Activated naive CD4-positive, alpha-beta T cell treated with anti-CD3 and anti-CD28 coated beads, Interleukin-2, amount 50 U/mL, for 16 hours (primary cell): ENCODE measurements at places on chromosomes 6 and 20.

GRCh38 chr6:14506656-14507246, 389.2 kb downstream of the CD83 start:
- no peak for DNase-seq

- no peak for DNase-seq
Observed at GRCh38 chr20:3782597-3782996, 1.3 kb upstream of the SPEF1 start.

DNA sequence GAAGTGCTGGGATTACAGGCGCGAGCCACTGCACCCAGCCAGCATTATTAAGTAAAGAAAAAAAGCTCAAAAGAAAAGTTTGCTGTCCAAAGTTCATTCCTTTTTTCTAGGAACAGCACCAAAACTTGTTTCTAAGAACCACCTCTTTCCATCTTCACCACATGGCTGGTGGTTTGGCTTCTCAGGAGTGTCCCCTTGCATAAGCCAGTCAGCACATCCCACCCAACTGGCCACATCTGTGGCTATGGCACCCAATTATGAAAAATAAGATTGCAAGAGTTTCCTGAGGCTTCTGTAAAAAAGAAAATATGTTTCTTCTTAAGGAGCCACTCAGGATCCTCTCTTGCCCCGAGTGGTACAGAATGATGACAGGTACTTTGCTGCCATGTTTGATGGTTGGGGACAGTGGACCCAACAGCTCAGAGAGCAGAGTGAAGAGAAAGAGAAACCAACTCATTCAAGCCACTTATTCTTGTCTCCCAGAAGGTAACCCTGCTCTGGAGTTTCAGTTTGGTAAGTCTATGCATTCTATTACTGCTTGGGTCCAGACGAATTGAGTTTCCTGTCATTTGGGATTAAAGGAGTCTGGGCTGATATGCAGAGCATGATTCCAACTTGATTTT, 65.3 kb downstream of the PSMB1 start:
- no peak for DNase-seq

DNA sequence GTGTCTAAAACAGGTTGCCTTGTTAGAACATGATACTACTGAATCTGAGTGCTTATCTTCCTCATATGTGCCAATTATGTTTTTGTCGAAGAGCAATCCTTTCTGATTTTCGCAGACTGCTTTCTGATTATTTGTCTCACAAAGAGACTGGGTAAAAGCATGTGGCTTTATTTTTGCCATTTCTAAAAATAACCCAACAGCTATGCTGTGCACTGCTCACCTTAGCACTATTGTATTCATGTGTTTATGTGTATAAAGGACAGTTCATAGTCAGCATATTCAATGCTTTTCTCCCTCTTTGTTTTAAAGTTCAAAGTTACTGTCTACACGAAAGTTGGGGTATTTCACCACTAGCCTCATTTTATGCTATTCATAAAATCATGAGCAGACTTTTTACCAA, 127.0 kb downstream of the SGK1 start:
- no peak for DNase-seq

DNA sequence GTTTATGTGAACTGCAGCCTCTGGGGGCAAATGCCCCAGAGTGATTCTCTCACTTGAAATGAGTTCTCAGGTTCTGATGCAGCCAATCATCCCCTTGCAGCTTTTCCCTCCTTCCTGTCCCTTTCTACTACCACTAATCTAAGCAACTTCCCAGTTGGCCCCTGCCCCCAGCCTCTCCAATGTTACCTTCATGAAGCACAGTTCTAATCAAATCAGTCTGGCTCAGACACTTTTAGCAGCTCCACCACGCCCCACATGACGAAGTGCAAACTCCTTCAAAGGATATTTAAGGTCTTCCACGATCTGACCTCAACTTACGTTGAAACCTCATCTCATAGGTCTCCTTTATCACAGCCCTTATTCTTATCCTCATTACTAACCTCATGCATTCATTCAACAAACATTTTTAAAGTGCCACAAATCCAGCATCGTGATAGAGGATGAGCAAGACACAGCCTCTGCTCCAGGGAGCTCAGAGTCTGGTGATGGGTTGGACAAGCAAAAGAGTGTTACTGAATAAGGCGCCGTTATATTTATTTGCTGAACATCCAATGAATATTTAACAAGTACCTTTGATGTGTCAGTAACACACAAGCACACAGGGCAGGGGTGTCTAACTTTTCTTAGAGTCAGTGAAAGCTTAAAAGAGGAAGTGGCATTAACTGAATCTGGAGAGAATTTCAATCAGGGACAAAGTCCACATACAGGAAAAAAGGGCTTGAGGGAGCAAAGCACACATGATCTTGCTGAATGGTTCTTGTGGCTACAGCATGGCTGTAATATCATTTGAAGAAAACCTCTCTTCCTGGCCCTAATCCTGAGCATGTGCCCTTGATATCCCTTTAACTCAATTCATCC, 20.4 kb upstream of the DTNBP1 start:
- no peak for DNase-seq

DNA sequence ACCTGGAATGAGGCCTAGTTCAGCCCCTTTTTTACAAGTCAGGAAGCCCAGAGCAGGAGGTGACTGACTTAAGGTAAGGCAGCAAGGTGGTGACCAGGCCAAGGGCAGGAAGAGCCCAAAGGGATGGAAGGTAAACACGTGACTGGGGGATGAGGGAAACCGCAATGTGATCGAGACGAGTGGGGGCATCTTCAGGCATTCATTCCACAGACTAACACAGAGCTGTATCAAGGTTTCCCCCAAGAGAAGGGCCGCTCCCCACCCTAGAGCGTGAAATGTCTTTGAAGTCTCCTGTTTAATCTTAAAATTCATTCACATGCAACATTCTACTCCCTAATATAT, 76.3 kb upstream of the PIM1 start:
- DNase-seq = no peak
